GM20000 (cell line): ENCODE measurements at places on chromosomes 12 and 14.

DNA sequence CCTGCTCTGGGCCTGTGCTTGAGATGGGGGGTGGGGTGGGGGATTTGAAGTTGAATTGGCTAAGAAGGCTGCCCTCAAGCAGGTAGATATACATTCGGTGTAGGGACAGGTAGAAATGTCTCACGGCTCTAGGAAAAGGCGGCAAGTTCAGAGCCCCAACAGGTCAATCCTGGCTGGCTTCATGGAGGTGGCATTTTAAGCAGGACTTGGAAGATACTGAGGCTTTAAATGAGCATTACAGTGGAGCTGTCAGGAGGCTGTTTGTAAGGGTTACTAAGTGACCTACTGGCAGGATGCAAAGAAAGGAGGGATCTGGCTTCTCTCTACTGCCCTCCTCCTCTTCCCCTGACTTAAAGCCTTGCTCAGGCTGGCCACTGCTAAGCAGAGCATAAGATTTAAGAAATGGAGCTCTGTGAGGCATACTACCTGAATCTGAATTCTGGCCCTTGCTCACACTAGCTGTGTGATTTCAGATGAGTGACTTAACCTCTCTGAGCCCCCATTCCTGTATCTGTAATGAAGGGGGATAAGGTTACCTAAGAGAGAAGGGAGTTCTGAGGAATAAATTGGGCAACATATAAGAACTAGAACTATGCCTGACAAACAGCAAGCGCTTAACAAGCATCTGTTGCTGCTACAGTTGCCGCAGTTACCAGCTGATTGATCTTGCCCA, 61.6 kb downstream of the SLC24A4 start:
- no peak for DNase-seq

DNA sequence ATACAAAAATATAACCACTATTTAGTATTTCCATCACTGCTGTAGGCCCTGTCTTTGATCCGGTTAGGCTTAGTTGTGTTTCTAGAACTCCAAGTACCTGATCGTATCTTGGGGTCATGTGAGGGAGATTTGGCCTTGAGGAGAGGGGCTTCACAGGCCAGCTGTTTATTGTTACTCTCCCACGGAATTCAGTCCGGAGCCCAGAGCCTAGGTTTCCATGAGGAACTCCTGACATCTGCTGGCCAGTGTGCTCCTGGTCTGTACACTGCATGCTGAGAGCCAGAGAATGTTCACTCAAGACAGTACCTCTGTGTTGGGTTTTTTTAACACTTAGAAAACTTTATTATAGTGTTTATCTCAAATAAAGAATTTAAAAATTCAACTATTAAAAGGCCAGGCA, 341.0 kb upstream of the TMEM132C start:
- no peak for DNase-seq

GRCh38 chr14:24430143-24430681, 458 bp downstream of the KHNYN start:
- peak; percentile 89 for DNase-seq

GRCh38 chr12:128755566-128755965, 68.2 kb downstream of the SLC15A4 start:
- DNase-seq: no peak

DNA sequence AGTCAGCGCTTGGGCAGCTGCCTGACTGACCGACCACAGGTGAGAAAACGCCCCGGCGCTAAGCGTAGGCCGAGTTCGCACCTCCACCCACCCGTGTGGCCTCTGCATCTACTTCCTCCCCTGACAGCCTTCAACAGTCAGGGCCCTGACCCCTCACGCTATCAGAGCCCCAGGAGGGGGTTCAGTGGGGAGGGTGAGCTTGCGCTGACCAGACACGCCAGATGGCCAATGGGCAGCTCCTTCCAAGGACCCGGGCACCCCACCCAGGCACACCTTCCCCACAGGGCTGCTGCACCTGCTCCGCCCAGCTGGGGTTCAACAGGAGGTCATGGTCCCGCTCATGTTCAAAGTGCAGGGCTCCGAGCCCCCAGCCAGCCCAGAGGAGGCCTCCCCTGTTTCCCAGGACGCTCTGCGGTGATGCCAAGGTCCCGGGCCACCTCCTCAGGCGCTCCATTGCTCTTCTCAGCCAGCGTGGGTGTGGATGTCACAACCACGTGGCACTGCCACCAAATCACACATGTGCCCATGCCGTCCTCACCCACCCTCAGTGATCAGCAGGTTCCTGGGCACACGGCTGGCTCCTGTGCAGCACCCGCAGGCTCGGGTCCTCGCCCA, 48.7 kb upstream of the BCL11B start:
- DNase-seq: no peak

GRCh38 chr14:74314576-74314975, 11.8 kb upstream of the ABCD4 start:
- no peak for DNase-seq

DNA sequence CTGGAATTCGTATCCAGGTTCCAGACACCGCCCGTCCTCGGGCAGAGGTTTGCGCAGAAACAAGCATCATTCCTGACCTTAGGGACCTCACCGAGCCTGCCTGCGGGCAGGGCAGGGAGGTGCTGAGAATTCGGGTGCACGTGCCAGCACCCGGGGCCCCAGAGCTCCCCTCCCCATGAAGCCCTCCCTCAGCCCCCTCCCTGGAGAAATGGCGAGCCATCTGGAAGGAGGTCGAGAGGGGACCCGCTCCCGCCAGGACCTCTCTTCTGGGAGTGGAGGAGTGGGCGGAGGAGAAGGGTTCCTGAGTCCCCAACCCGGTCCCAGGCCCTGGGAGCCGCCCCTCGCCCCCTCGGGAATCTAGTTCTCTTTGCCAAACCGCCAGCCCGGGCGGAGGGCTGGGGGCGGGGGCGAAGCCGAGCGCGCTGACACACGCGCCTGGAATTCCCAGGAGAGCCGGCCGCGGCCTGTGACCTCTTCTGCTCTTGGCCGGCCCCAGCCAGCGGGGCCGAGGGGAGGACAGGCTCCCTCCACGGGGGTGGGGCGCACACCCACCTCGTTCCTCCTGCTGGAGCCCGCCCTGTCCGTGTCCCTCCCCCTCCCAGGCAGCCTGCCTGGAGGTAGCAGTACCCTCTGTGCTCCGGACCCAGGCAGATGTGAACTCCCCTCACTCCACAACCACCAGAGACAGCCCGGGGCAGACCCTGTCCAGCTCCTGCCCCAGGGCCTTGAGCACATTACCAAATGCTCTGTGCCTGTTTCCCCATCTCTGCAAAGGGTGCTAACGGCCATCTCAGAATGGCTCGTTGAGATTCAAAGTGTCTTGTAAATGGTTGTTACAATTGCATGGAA, 23.0 kb upstream of the GPR132 start:
- peak; percentile 30 for DNase-seq

DNA sequence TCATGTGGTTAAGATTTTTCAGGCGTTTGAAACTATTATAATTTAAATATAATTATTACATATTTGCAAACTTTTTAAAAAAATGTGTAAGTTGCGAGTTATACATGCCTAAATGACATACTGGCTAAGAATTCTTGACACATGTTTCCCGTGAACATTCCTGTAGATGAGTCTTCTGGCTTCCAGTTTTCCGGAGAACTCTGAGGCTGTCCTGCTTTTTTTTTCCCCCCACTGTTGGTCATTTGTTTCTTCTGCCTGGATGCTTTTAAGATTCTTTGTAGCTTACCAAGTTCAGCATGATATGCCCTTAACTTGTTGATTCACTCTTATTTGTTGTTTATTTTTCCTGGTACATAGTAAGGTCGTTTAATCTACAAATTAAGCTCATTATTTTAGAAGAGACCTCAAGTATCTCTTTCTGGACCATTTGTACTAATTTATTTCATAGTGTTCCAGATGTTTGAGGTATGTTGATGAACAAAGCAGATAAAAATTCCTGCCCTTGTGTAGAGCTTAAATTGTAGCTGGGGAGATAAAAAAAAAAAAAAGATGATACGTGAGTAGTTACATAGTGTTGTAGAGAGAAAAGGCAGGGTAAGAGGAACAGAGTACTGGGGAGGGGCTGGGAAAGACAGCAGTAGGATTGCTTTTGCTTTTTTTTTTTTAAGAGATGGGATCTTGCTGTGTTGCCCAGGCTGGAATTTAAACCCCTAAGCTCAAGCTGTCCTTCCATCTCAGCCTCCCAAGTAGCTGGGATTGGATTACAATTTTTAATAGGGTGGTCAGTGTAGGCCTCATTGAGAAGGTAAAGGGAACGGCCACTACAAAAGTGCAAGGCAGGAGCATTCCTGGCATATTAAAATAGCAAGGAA, 32.8 kb downstream of the ARHGAP5 start:
- no peak for DNase-seq

DNA sequence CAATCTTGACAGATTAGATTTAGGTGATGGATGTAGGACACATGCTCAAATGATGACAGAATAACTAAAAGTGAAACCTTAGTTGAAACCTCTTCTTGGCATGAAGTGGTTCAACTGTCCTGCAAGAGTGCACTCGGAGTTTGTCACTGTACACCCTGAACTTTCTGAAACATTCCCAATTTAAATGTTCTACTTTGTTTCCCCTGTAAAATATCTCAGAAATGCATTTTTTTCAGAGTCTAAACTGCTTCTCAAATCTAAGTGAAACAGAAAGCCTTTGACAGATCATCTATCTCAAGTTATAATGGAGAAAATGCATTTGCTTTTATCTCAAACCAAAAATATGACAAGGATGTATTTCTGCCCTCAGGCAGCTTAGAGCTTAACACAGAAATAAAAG, 66.0 kb downstream of the BHLHE41 start:
- DNase-seq: no peak

DNA sequence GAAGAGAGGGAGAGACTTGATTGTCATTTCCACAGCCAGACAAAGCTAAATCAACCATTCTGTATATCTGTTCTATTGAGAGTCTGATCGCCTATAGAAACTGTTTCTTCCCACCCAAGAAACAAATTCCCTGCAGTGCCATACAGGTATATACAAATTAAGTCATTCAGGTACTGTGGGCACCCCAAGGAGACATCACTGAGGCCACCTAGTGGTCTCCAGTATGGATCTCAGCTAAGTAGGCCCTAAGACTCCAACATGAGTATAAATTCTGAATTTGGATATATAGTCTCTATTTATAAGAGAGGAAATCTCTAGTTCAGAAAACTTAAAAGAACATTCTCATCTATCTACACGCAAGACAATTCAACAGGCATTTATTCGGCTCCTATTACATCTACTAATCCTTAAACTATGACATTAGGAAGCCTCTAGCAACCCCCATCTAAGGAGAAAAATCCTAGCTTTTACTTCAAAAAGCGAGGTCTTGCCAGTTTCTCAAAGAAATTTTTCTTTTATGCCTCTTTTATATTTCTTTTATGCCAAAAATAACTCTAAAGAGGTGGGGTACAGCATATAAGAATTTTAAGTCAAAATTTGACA, 62.6 kb downstream of the DCAF5 start:
- DNase-seq: no peak

- DNase-seq: no peak
Observed at GRCh38 chr12:129984106-129984505, 80.3 kb upstream of the TMEM132D start.

DNA sequence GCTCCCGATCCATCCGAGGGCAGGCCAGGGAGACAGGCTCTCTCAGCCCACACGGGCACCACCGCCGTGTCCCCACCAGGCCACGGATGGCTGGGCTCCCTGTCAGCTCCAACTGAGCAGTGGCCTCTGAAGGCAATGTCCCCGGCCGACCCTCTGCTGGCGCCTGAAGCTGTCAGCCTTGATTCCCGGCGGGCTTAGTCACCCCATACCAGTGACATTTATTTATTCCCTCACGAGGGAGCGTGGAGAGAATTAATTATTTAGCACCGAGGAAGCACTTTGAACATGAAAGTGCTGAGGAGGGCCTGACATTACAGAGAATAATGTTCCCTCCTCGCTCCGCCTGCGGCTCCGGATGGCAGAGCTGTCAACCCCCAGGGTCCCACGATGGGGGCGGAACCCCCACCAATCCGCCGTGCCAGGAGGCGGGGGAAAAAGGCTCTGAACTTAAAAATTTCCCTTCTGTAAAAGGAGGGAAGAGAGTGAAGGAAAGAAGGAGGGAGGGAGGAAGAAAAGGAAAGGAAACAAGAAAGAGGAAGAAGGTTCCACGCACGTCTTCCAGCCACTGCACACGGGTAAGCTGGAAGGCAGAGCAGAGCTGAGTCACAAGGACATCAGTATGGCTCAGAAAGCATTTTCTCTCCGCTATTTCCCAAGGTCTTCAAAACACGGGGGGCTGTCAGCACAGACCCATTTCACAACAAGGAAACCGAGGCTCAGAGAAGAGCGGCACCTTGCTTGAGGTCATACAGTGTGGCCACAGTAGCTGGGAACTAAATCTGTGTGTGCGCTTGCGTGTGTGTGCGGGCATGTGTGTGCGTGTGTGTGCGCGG, 108.7 kb upstream of the NCOR2 start:
- no peak for DNase-seq

- no peak for DNase-seq
Observed at GRCh38 chr12:68573406-68573805, 37.3 kb upstream of the RAP1B start.

DNA sequence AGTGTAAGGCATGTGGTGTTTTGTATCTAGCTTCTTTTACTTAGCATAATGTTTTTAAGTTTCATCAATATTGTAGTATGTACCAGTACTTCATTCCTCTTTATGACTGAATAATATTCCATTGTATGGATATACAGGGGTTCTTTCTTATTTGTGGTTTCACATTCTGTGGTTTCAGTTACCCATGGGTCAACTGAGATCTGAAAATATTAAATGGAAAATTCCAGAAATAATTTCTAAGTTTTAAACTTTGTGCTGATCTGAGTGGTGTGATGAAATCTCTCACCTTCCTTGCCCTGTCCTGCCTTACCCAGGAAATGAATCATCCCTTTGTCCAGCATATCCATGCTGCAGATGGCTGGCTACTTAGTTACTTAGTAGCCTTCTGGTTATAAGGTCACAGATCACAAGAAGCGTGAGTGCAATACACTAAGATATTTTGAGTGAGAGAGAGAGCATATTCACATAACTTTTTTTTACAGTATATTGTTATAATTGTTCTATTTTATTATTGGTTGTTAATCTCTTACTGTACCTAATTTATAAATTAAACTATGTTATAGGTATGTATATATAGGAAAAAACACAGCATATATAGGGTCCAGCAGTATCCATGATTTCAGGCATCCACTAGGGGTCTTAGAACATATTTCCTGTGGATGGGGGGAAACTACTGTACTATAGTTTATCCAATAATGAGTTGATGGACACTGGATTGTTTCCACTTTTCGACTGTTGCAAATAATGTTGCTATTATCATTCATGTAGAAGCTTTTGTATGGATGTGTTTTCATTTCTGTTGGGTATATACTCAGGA, 59.6 kb upstream of the LRTM2 start:
- no peak for DNase-seq

- no peak for DNase-seq
Observed at GRCh38 chr14:29743531-29743930, 184.1 kb downstream of the PRKD1 start.

DNA sequence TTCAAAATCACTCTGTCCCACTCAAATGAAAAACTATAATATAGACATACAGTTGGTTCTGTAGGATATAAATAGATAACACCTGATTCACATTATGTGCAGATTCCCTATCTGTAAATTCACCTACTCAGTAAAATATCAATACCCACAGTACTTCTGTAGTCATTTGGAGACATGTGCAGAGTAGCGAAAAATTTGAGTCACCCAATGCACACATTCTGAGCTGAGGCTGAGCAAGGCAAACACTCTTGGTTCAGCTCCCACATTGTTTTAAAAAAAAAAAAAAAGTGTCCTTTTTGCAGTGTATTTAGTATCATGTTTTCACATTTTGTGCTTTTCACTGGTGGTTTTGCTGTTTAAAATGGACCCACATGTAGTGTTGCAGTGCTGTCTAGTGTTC, 27.3 kb upstream of the BBS10 start:
- no peak for DNase-seq

- DNase-seq: no peak
Observed at GRCh38 chr12:64733857-64734256, 25.3 kb downstream of the GNS start.
